ENCODE measurements at places on chromosomes 5 and 9.

GRCh38 chr5:137665678-137666460, 70.0 kb downstream of the KLHL3 start:
- DNase-seq, result no peak

GRCh38 chr9:29965834-29966233, 2392.6 kb upstream of the C9orf72 start:
- DNase-seq, result no peak

- DNase-seq, result no peak
Measured at GRCh38 chr9:3477236-3477834, 48.5 kb downstream of the RFX3 start.

DNA sequence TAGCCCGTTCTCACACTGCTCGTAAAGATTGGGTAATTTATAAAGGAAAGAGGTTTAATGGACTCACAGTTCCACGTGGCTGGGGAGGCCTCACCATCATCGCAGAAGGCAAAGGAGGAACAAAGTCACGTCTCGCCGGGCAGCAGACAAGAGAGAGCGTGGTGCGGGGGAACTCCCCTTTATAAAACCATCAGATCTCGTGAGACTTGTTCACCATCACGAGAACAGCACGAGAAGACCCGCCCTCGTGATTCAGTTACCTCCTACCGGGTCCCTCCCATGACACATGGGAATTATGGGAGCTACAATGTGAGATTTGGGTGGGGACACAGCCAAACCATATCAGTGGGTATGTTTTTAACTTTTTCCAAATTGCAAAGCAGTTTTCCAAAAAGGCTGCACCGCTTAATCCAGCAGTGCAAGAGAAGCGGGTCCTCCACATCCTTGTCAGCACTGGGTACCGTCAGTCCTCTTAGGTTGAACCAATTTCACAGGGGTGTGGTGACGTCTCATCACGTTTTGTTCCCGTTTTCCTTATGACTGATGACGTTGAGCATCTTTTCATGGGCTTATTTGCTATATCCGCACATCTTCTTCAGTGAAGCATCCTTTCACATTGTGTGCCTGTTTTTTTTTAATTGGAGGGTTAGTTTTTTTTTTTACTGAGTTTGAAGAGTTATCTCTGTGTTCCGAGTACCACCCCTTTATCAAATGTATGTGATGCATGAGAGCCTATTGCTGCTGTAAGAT, 8.0 kb upstream of the FCN2 start:
- no peak for DNase-seq

All from CD8-positive, alpha-beta memory T cell (primary cell).